AG04449 (cell line): ENCODE measurements at places on chromosomes 3 and 15.

DNA sequence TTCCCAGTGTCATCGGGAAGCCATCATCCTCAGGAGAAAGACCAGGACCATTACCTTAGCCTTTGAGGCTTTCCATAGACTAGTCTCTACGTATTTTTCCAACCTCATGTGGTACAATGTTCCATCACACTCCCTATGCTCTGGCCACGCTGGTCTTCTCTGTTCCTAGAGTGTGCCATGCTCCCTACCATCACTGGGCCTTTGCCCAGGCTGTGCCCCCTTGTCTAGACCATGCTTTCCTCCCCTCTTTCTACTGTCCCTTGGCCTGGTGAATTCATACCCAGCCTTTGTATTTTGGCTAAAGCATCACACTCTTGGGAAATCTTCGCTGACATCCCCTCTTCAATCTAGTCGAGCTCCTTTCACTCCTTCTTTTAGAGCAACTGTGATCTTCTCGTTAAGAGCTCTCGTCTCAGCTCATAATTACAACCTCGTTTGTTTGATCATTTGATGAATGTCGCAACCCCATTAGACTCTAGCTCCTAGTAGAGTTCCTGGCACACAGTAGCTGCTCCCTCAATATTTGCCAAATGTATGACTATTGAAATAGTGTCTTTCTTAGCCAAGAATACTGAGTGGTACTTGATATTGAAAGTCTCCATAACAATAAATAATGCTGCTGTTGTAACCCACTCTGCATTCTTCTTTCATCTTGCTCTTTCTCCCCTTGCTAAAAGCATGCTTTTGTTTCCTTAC is 100.2 kb upstream of the FAM3D start:
- no peak for DNase-seq

GRCh38 chr3:129460572-129460971 is 20.5 kb downstream of the IFT122 start:
- DNase-seq = no peak

DNA sequence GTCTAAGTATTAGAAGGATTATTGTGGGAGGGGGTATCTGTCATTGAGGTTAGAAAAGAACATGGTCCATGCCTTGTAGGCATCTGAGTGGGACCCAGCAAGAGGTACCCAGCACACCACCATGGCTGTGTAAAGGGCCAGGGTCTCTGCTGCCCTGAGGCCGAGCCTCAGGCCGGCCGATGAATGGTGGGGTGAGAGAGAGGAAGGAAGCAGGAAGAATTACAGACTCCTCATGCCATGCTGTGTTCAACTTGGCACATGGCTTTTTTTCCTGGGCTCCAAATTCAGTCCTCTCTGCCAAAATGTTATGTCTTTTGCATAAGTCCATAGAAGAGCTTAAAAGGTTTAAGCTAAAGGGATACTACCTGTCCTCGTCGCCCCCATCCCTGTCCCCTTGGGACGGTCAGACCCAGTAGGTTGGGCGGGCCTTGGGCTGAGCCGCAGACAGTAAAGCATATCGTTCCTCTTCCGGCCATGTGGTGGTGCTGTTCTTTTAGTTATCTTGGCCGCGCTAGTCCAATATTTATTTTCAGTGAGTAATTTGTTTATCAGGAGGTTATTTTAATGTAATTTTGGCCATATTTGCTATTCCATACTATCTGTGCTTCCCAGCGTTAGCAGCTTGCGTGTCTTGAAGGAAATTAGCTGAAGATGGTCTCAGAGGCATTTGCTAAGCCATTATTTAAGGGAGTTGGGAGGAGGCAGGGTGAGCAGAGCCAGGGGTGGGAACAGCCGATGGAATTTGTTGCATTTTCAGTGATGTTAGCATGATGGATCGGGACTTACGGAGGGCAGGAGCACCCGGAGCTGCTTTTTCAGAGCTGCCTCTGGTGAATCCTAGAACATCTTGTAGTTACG is 152.4 kb downstream of the AGBL1 start:
- no peak for DNase-seq

GRCh38 chr15:61996056-61996635 is 64.1 kb downstream of the VPS13C start:
- no peak for DNase-seq

- DNase-seq = no peak
Measured at GRCh38 chr15:26660241-26660640, 112.6 kb downstream of the GABRB3 start.

DNA sequence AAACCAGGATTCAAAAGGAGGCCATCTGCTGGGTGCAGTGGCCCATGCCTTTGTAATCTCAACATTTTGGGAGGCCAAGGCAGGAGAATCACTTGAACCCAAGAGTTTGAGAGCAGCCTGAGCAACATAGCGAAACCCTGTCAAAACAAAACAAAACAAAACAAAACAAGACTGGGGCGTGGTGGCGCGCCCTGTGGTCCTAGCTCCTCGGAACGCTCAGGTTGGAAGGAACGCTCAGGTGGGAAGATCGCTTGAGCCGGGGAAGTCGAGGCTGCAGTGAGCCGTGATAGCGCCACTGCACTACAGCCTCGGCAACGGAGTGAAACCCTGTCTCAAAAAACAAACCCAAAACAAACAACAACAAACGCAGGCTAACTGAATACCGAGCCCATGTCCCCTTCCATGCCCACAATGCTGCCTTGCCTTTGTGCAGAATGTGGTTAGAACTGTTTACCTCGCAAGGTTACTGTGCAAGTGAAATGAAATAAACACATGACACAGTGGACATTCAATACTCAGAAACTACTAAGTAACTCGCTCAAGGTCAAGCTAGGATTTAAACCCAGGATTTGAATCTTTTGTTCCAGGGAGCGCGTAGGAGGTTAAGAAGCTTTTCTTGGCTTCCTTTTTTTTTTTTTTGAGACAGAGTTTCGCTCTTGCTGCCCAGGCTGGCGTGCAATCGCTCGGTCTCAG is 766 bp upstream of the EMC4 start:
- DNase-seq = no peak

- DNase-seq = no peak
Measured at GRCh38 chr15:41990243-41990605, 17.9 kb upstream of the EHD4 start.

DNA sequence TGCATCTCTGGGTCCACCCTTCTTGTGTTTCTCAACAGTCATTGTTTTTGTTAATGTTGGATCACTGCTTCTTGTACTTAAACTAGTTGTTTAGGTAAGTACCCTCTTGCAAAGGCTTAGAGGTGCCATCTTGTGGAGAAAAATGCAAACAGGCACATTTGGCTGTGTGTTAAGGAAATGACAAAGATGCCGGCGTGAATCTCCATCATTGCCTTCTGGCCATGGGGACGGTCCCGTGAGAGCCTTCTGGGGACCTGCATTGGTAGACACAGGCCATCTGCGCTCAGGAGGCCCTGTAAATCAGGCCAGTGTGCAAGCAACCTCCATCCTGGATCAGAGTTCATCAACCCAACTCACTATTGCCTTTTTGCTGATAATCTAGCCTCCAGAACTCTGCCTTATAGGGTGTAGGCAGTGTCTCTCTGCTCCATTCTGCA is 158.6 kb upstream of the NR2E3 start:
- DNase-seq = peak; percentile 69

DNA sequence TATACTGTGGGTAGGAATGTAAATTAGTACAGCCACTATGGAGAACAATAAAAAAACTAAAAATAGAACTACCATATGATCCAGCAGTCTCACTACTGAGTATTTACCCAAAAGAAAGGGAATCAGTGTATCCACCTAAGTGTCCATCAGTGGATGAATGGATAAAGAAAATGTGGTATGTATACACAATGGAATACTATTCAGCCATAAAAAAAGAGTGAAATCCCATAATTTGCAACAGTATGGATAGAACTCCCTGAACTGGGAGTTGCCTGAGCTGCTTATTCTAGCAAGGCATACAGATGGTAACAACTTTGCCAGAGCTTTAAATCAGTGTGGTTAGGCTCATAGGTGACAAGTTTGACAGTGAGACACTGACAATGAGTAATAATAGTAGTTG is 16.1 kb upstream of the APH1B start:
- DNase-seq = no peak

DNA sequence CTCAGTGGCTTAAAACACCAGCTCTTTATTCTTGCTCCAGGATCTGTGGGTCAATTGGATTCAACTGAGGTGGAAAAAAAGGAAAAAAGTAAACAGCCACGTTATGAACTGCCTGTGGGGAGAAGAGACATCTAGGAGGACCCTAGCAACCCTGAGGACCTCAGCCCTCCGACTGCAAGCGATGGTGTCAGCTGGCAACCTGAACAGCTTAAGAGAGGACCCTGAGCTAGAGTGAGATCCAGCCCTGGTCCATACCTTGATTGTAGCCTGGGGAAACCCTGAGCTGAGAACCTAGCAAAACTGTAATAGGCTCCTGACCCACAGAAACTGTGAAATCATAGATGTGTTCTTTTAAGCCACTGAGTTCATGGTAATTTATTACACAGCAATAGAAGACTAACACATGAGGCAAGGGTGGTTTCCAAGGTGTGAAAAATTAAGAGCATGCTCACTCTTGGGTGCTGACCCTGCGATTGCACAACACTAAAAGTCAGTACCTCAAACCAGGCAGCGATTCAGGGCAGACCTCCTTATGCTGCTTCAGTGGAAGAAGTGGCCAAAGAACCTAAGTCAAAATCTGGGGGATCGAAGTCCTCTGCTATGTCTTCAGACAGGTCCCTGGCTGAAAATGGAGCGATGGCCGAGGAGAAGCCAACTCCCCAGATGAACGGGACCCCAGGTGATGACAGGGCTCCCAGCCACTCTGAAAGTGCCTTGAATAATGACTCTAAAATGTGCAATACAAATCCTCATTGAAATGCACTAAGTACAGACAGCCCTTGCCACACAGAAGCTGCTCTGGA is 57.7 kb downstream of the GASK1A start:
- no peak for DNase-seq

GRCh38 chr15:48781017-48781416 is 29.9 kb downstream of the CEP152 start:
- no peak for DNase-seq

DNA sequence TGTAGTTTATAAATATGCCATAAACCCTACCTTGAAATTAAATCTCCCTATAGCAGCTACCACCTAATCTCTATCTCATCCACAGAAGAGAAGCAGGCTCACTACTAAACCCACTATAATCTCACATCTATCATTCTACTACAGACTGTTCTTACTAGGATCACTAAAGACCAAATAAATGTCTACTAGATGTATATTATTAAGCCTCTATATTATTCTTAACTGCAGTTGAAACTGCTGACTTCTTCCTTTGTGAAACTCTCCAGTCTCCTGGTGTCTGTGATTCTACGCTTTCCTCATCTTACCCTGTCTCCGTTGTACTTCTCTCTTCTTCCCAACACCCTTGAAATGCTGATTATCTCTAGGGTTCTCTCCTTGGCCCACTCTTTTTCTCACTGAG is 1154.0 kb downstream of the IGSF11 start:
- no peak for DNase-seq

- DNase-seq = no peak
Measured at GRCh38 chr15:63556246-63556645, 40.9 kb upstream of the FBXL22 start.

DNA sequence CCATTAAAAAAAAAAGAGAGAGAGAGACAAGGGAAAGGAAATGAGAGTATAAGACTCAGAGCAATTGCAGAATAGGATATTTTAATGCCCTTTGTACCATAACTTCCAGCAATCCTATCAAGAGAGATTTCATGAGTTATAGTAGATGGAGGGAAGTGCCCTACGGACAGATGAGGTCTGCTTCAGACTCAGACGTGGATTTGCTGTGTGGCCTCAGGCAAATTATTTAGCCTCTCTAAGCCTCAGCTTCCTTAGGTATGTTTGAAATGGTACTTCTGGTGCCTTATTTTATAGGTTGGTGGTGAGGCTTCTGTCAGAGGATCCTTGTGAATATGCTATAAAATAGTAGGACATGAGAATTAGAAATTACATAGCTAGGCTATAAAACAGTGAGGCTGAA is 448.2 kb downstream of the EDEM1 start:
- no peak for DNase-seq

- DNase-seq = no peak
Measured at GRCh38 chr3:154921351-154921750, 158.8 kb upstream of the MME start.

DNA sequence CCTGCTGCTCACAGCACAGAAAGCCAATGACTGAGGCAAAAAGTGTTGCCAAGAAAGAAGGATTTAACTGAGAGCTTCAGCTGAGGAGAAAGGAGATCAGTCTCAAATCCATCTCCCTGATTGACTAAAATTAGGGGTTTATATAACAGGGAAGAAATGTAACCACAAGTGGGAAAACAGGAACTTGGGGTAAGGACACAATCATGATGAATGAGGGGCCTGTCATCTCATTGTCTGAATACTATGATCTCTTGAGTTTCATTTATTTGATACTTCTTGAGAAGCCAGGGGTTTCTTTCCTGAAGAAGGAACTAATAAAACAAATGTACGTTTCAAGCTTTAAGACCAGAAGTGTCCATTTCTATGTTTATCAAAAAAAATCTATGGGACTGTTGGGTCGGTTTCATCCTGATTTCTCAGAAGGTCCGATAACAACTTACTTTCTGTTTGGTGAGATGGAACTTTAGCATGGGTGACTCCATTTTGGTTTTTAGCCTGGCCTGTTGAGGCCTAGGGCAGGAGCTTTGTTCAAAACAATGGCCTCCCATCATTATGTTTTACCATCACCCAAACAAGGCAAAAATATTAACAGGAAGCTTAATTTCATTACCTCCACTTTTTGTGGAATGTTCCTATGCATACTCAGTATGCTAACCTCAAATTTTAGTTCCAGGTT is 76.6 kb upstream of the PIAS1 start:
- DNase-seq = no peak

DNA sequence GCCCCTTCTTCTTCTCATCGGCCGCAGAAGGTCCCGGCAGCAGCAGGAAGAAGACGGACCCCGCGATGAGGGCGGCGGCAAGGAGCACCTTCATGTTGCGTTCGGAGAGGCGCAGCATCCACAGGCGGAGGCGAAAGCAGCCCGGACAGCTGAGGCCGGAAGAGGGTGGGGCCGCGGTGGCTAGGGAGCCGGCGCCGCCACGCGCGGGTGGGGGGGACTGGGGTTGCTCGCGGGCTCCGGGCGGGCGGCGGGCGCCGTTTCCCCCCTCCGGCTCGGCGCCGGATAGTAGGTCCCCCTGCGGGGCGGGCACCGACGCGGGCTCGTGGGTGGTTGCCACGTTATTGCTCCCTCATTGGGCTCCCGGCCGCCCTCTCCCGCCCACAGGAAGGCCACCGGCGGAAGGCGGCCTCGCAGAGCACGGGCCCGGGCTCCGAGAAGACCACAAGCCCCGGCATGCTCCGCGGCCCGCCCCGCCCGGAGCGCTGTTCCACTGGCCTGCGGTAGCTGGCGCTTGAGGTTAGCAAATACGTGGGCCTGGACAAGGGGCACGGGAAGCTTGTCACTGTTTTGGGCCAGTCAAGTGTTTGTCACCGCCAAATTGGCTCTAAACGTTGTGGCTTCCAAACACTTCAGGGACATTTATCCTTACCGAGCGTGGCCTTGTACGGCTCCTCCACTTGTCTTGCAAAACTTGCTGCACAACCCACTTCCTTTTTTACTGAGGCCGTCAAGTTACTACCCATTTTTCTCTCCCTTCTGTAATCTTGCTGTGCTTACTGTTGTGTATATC is at the start of gene PPIB:
TSS of gene PPIB (minus strand) at position 154 of the 790 bp plus-strand sequence. CDS start at position 118, 36 bp downstream.
- DNase-seq = peak; percentile 77

- DNase-seq = no peak
Measured at GRCh38 chr3:76310667-76311066, 525.3 kb upstream of the ZNF717 start.

GRCh38 chr15:92092289-92093105 is 239.0 kb downstream of the SLCO3A1 start:
- no peak for DNase-seq

- DNase-seq = no peak
Measured at GRCh38 chr3:16849229-16849628, 35.5 kb upstream of the PLCL2 start.
